ENCODE measurements at places on chromosomes 4 and X.

GRCh38 chr4:88457307-88458103 lies 586 bp downstream of the HERC5 start:
- peak; percentile 84 for DNase-seq

DNA sequence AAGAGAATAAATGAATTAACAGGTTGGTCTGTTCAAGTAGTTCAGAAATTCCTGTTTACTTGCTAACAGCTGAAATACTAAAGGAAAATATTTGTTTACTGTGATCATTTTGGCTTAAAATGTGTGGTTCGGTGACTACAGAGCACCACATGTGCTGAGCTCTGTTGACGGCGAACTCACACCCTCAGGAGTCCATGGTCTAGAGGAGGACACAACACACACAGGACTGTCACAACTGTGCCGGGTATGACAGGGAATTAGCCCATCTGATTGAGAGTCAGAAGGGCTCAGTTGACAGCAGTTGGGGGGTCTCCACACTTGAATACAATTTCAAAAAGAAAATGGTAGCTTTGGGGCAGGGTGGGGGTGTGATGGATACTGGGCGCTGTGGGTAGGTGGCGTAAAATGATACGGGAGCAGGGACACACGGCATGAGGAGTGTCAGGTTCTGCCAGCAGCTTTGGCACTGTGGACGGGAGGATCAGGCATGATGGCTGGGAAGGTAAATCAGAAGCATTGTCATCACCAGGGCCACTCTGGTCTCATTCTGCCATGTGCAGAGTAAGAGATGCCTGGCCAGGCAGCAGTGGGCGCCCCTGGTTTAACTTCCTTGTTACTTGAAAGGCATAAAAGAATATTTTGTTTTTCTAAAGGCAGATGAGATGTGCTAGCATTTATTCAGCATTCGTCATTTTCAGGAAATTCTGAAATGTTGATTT lies 33.3 kb downstream of the CLDN22 start:
- no peak for DNase-seq

DNA sequence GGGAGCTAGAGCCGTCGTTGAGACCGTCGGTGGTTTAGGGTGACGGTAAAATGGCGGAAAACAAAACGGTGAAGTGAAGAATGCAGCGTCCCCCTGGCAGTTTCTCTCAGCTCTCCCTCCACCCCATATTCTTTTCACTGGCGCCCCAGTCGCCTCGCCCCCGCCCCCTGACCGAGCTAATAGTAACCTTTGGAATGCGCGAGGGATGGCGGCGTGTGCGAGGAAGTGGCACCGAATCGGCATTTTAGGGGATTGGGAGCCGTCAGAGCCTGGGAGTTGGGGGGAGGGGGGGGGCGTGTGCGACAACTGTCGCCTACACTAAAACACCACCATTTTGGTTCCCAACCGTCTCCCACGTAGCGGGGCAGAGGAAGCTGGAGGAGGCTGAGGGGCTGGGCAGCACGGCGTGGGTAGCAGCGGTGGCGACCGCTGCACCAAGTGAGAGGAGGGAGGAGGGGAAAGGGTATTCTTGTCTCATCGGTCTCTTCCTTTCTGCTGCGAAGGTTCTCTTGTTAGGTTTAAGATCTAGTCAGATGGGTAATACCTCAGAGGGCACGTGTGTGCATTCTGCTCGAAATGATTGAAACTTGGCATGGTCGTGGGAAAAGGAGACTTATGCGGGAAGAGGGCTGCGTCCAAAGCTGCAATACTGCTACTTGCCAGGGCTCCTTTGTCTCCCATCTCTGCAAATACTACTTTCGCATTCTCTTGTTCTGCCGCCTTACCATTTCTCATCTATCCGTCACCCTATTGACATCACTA lies 840 bp downstream of the ZNF711 start:
- peak; percentile 48 for DNase-seq

GRCh38 chrX:134883137-134883700 lies 107.6 kb upstream of the SMIM10 start:
- DNase-seq: no peak

GRCh38 chr4:186701273-186701672 lies 22.4 kb downstream of the FAT1 start:
- DNase-seq: peak; percentile 79

DNA sequence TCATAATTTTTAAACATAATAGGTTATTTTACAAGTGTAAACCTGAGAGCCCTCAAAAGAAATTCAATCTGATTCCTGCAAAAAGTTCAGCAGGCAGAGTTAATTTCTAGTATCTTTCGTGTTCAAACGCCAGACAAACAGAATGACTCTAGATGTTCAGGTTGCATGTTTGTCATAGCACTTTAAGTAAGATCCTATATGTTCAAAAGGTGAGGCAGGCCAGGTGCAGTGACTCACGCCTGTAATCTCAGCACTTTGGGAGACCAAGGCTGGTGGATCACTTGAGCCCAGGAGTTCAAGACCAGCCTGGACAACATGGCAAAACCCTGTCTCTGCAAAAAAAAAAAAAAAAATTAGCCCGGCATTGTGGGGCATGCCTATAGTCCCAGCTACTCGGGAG lies 1.1 kb upstream of the RASSF6 start:
- DNase-seq: no peak

DNA sequence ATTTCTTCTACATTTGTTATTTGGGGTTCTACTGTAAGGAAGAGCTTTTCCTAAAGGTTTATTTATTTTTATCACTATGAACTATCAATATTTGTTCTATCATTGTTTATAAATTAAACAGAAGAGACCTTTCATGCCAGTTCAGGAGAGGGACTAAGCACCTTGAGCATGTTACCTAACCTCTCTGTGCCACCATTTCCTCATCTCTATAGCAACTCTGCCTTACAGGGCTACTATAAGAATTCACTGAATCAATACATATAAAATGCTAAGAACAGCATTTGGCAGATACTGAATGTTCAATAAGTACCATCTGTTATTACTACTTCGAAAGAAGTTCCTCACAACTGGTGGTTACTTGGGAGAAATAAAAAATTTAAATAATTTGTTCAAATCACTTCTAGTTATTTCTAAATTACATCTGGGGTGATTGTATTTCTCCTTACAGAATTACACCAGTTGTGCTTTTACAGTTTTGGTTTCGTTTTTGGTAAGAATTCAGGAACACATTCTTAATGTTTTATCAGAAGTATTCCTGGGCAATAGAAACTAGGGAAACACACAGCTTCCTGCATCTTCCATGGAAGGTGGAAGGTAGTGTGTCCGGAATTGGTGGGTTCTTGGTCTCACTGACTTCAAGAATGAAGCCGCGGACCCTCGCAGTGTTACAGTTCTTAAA lies 32.9 kb downstream of the EREG start:
- no peak for DNase-seq

DNA sequence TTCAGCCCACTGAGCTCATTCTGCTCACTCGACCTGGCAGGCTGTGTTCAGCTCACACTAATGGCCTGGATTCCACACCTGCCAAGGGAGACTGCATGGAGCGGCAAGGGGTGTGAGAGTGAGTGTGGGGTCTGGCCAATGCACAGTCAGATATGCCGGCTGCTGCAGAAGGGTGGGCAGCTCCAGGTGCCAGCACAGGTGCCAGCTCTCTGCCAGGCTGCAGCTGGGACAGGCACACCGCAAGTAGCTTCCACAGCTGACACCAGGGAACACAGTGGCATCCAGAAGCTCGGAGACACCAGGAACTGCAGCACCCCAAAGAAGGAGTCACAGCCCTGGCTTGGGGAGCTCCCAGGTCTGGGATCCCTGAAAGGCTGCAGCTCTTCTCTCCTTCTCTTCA lies 83.7 kb downstream of the PRDM5 start:
- no peak for DNase-seq

DNA sequence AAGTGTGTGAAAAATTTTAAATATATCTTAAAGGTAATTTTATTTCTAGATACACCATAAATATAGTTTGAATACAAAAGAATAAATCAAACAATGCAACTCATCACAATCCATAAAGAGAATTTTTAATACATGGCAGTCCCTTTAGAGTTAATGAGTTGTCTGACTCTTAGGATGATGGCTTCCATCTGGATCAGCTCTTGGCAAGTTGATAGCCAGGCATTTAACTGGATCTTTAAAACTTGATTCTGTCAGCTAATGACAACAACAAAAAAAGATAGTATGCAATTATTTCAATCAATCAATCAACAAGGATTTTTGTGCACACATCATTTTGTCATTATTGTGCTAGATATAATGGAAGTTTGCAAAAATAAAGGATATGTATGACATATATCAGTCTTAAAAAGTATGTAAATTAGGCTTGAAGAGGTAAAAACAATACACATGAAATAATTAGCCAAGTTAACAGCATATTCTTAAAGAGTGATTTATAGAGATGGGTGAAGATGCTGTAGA lies 174.9 kb upstream of the PCDH18 start:
- no peak for DNase-seq

GRCh38 chr4:64897683-64898082 lies 488.4 kb upstream of the TECRL start:
- no peak for DNase-seq

DNA sequence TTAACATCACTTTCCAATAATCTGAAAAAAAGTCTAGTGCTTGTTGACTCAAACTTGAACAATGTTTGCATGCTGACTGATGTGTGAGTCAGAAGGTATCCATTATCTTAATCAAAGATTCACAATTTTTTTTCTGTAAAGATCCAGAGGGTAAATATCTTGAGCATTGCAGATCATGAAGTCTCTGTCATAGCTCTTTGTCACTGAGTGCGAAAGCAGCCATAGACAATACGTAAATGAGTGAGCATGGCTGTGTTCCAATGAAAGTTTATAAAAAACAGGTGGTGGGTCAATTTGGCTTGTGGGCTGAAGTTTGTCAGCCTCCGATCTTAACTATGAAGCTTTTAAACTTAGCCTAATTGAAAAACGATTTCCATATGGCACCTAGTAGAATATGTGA lies 37.7 kb downstream of the NHS start:
- DNase-seq: no peak

DNA sequence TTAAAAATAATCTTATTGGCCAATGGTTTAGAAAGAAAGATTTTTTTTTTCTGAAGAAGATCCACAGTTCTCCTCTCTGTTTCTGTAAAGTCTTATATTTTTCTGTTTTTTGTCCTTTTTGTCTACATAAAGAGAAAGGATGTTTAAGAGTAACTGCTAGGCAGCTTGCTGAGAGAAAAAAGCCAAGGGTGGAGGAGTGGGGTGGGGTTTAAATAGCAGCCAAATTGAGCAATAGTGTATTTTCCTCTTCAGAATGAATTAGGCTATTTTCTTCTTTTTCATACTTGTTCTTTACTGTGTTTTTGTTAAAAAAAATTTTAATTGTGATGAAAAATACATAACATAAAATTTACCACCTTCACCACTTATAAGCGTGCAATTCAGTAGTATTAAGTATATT lies 224.6 kb downstream of the SOWAHB start:
- DNase-seq: no peak

DNA sequence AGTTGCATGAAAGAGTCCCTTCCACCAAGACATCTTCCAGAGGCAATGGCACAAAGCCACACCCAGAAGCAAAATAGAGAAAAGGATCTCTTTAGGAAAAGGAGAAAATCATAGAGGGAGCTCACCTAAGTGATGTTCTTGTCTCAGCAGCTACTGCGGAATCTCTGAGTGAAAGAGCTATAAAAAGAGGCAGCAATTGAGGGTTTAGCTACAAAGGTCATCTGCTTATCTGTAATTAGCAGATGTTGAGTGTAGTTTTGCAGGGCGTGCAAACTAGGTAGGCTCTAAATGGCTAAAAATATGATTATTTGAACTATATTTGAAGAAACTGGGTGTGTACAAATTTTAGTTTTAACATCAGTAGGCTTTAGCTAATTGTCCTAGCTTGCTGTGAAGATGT lies 276.0 kb downstream of the HS3ST1 start:
- DNase-seq: no peak

DNA sequence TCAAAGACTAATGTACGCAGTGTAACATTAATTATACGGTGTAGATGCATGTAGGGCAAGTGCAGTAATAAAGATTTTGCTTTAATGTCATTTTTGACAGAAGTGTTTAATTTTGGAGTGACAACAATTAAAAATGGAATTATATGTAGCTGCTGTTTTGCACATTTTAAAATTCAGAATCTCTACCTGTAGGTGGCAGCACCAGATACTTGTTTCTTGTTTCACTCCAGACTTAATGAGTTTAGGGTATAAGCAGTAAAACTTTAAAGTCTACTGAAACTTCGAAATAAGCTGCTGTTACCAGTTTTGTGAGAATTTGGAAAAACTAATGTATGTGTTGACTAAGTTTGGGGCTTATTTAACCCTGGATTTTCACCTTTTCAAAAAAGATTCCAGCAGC lies 144.9 kb downstream of the POLA1 start:
- no peak for DNase-seq

- DNase-seq: no peak
These were observed 78.8 kb upstream of the BANK1 start for GRCh38 chr4:101711590-101712260.

GRCh38 chr4:34066126-34066525 lies 2178.2 kb downstream of the ARAP2 start:
- DNase-seq: no peak

DNA sequence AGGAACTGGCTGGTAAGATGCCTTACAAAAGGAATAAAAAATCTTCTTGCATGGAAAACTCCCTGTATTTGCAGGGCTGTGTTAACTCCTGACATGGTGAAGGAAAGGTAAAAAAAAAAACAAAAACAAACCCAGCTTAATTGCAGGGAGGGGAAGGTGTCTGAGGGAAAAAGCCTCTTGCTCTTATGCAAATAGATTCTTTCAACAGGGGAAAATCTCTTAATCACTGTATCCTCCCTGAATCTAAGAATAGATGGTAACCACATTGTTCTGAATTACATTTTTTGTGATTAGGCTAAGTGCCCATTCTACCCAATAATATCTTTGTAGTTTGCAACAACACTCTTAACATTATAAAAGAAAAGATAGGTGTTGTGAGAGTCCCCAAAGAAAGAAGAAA lies 172.6 kb downstream of the RBM46 start:
- no peak for DNase-seq

DNA sequence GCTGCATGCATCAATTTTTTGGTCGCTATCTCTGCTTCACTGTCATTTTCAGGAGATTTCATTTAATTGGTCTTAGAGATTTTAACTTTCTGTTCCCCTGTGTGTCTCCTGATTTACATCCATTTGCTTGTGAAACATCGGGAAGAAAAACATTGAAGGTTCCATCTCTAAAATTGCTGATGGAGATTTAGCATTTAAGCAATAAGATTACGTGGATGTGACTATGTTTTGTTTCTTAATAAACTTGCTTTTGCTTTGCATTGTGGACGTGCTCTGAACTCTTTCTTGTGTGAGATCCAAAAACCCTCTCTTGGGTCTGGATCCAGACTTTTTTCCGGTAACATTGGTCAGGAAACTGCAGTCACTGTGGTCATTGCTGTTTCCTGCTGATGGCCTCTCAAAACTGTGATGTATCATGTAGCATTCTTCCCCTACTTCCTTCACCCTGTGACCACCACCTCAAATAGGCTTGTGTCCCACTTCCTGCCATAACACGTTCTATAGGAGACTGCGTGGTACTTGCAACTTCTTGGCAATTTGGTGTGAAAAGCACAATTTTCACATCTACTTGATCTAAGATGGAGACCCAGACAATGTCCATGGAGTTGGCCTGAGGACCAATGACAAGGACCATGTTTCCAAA lies 4.9 kb downstream of the CXCL2 start:
- no peak for DNase-seq
